H4 (cell line): ENCODE measurements at places on chromosomes 13 and 19. TPM values are rescaled to one million over a fixed set of nuclear protein-coding genes. Genes with fewer than 3 reads are reported as not detected.

Gene CGB5
- total RNA-seq = 0.33 and 3.3 TPM in 2 replicates

Gene CBLC
- total RNA-seq = not detected in 2 replicates

Gene OLFM4
- total RNA-seq = not detected in 2 replicates

- DNase-seq = no peak
Measured at GRCh38 chr19:42074513-42075363, 1.2 kb upstream of the ZNF574 start.

DNA sequence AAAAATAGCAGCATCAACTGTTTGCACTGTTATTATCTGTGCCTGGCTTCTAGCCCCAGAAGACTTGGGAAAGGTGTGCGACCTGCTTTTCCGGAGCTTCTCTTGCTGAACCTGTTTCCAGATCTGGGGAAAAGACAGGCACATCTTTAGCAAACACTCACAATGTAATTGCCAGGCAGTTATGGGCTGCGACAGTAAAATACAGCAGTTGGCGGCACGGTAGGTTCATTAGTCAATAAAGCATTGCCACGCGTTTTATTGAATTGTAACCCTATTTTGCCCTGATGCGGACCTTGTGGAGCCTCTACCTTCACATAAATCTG, 223.7 kb upstream of the TSHZ3 start:
- no peak for DNase-seq

- no peak for DNase-seq
Measured at GRCh38 chr13:87877477-87877876, 206.3 kb downstream of the SLITRK5 start.
